ENCODE measurements at places on chromosomes 11 and 22. TPM values are rescaled to one million over a fixed set of nuclear protein-coding genes. Genes with fewer than 3 reads are reported as not detected.

Gene SCGB1D2
- not detected for total RNA-seq

- DNase-seq = peak; percentile 65
Measured at GRCh38 chr22:47776329-47776728, 1013.9 kb downstream of the TBC1D22A start.

DNA sequence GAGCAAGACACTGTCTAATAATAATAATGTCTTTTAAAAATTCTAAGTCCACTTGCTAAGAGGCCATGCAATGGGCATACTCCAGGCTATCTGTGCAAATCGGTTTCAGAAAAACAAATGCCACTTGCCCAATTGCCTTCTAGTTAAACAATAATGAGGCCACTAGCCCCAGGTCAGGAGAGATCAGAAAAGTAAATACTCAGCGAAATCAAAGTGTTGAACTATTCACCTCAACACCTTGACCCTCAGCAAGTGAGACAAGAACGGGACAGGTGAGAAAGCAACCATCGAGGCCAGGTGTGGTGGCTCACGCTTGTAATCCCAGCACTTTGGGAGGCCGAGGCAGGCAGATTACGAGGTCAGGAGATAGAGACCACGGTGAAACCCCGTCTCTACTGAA, 72.3 kb upstream of the SYN3 start:
- DNase-seq = no peak

DNA sequence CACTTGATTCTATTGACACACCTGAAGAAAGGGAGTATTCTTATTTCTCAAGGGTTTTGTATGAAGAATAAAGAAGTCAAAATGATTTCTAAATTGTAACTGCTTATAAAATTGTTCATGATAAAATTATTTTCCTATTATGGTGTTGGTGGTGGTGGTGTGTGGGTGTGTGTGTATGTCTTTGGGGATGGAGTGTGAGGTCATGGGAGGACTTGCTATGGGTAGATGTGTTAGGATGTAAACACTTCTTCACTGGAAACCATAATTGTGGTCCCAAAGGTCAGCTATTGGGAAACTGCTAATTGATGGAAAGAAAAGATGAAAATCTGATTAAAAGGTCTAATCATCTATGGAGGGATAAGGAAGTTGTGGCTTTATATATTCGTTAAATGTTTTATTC, 5.1 kb downstream of the TRIM22 start:
- no peak for DNase-seq

DNA sequence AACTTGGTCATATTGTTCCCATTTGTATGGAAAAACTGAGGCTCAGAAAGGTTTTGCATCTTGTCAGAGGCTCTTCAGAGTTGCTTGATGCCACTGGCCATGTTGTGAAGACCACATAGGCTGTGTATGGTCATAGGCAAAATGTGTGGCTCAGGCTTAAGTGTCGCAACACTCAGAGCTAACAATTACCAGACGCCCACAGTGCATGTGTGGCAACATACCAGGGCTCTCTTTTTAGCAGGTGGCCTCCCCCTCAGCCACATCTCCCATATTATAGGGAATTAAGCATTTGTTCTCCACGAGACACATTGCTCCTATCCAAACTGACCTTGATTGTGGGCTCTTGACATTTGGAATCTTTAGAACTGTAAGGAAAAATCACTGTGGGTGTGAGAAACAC, 802.5 kb downstream of the DLG2 start:
- DNase-seq = no peak

Gene DDI1
- total RNA-seq = not detected

DNA sequence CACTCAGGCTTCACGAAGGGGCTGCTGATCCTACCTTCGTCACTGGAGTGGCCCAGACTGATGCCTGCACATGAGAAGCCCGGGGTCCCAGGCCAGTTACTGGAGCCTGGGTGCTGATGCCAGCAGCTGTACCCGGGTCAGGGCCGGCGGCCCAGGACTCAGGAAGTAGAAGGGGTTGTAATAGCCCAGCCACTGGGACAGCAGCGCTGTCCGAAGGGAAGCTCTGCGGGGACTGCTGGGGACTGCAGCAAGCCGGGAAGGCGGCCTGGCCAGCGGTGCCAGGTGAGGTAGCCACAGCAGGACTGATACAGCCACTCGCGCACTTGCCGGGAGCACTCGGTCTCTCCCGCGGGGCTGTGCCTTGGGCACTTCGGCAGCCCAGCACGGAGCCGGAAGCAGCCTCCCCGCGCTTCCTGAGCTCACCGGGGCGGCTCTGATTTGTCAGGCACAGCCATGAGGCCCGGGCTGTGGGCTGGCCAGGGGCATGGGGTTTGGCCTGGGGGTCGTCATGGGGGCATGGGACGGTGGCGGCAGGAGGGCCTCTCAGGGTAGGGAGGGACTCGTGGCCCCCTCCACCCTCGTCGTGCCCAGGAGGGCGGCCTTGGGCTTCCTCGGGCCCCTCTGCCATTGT, 13.9 kb upstream of the OR8K1 start:
- no peak for DNase-seq

Gene PRG2
- not detected for total RNA-seq

DNA sequence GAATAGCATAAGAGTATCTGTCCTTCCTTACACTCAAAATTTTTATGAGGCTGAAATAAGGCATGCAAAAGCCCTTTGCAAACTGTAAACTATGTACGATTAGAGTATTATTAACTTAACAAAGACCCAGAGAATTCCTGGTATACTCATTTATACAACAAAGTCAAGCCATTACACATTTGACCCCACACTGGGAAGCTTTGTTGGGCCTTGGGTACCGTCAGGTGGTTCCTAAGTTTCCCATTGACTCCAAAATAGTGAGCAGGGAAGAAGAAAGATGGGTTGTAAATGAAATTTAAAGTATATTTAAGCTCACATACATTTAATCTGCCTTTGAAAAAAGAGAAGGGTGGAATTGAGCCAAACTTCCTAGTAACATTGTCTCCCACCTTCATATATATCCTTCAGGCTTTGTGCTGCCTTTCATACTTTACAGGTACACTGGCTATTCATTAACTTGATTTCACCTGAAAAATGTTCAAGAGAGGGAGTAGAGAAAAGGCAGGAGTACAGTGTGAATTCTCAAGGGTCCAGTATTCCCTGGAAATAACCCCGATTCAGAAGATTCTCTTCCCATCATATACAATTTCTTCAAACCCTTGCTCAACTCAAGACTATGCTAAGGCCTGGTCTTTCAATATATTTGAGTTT, 68.6 kb downstream of the SOX6 start:
- no peak for DNase-seq

- DNase-seq = no peak
Measured at GRCh38 chr22:47943729-47944700, 1181.6 kb downstream of the TBC1D22A start.

- peak; percentile 38 for DNase-seq
Measured at GRCh38 chr22:36743591-36744412, 32.1 kb downstream of the IFT27 start.

Measured in cardiac septum (tissue), 1 donor.